Frontal cortex (tissue), 4 donors: ENCODE measurements at places on chromosomes 5 and 9.

DNA sequence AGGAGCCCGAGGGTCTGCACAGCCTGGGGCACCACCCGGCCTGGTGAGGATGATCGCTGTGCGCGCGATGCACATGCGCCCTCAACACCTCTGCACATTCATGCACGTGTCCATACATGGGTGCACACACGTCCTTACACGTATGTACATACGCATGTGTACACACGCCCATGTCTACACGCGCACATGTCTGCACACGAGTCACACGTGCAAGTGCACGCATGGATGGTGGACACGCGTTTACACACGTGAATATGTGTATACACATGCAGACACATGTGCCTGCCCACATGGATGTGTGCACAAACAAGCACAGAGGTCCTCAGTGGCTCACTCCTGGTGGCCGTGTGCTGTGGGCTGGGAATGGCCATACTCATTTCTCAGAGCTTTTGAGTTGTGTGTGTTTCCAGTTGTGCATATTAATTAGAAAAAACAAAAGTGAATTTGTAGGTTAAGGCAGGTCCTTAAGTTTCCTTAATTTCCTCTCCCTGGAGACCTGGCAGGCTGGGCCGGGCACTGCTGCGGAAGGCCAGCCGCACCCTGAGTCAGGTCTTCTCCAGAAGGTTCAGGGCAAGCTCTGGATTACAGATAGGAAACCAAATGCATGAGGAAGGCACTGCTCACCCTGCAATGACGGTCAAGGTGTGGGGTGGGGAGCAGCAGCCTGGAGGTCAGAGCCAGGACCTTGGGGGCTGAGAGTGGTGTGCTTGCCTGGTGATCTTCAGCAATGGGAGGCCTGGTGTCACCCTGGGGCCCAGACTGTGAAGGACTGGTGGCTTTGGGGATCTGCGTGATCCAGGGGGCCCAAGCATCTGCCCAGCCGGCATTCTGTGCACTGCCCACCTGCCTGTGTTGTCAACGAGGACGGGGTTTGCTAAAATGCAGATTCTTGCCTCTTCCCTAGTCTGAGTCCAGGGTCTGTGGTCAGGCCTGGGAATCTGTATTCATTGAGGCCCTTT lies 1.3 kb upstream of the RNU6ATAC start:
- no peak for DNase-seq

GRCh38 chr9:3777137-3777536 lies 251.3 kb upstream of the RFX3 start:
- DNase-seq, result no peak

DNA sequence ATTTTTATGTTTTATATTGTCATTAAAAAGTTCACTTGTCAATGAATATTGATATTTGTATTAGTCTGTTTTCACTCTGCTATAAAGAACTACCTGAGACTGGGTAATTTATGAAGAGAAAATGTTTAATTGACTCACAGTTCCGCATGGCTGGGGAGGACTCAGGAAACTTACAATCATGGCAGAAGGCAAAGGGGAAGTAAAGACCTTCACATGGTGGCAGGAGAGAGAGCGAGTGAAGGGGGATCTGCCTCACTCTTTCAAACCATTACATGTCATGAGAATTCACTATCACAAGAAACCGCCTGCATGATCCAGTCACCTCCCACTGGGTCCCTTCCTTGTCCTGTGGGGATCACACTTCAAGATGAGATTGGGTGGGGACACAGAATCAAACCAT lies 27.4 kb downstream of the SRD5A1 start:
- DNase-seq, result no peak

DNA sequence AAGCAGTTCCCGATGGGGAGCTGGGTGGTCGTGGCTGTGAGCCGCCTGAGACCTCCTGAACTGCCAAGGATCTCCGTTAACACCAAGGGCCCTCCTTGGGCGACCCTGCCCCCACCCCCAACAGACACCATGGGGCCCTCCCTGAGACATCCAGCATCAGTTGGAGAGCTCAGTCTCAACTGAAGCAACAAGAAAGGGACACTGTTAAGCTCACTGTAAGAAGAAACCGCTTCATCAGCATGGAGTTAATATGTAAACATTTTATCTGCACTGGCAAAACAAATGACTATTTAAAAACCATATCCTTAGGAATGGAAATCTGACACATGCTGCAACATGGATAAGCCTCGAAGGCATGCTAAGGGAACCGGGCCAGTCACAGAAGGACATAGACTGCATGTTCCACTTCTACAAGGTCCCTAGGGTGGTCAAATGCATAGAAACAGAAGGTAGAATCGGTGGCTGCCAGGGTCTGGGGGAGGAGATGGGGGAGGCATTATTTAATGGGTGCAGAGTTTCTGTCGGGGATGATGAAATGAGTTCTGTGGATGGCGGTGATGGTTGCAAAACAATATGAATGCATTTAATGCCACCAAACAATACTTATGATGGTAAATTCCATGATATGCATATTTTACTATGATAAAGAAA lies 47.4 kb downstream of the ROR2 start:
- DNase-seq, result no peak

DNA sequence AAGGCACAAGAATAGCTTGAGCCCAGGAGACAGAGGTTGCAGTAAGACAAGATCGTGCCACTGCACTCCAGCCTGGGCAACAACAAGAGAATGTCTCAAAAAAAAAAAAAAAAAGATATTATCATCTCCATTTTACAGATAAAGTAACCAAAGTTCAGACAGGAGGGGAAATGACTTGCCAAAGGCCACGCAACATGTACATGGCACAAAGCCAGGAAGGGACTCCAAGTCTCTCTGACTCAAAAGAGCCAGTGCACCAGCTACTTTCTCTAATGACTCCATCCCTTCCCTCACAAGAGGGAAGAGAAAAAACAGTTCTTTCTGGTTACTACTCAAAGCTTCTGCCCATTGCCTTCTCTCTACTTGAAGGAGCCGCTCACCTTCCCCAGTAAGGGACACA lies 34.1 kb downstream of the SIL1 start:
- DNase-seq, result no peak

- no peak for DNase-seq
Measured at GRCh38 chr5:10315824-10316509, 8.3 kb upstream of the CMBL start.

DNA sequence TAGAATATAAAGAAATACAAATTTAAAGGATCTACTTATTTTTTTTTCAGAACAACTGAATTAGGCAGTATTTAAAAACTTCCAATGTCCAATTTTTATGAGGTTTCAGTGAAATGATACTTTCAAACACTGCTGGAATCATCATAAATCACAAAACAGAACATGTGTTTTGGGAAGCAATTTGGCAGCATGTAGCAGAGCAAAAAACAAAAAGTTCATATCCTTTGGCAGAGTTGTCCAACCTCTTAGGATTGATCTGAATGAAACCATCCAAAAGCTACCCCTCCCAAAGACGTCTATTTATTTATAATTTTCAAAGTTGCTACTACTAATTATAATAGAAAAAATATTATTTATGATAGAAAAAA lies 192.4 kb upstream of the PUM3 start:
- no peak for DNase-seq

GRCh38 chr5:16291894-16292293 lies 112.3 kb upstream of the MARCHF11 start:
- no peak for DNase-seq

DNA sequence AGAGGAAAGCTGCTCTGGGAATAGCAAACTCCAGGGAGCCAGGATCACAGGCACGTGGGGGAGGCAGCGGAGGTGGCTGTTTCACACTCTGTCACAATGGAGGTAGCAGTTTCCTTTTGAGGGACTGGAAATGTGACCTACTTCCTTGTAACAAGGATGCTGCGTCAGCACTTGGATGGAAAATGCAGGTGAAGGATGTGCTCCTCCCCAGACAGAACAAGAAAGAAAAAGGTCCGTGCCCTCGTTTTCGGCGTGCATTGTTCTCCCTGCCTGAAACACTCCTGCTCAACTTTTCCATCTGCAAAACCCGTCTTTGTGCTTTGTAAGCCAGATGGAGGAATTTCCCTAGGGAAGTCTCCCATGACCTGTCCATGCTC lies 55.1 kb upstream of the SH3PXD2B start:
- no peak for DNase-seq

DNA sequence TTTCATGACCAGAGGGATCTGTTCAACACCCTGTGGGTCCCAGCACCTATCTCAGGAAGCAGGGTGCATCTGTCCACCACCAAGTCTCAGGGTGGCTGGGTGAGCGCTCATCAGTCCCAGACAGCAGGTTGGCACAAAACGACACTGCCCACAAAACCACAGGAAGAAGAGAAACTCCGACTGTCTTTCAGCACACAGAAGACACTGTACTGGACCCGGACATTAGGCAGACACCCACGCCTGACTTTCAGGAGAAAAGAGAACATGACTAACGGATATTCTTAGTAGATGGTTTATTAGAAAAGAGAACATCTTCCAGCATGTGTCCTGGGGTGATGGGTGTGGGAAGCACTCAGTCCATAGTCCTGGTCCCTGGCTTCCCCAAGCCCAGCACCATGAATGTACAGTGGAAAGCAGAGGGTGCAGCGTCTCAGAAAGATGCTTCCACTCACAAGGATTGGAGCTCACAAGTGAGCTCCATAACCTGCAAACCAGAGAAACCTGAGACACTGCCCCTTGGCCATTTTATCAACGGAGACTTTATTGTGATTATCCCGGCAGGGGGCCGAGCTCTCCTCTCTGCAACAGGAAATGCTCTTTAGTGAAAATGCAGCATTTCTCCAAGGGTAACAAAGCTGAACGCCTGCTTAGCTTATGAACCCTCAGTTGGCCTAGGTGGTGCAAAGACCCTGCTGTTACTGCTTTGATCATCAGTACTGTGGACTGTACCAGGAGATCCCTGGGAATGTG lies 35.8 kb upstream of the LCP2 start:
- DNase-seq, result no peak

- DNase-seq, result no peak
Measured at GRCh38 chr5:88544136-88544645, 275.5 kb upstream of the TMEM161B start.

- DNase-seq, result no peak
Measured at GRCh38 chr9:21070171-21070571, 7.6 kb downstream of the IFNB1 start.

- no peak for DNase-seq
Measured at GRCh38 chr5:4614088-4614487, 526.0 kb upstream of the ADAMTS16 start.

DNA sequence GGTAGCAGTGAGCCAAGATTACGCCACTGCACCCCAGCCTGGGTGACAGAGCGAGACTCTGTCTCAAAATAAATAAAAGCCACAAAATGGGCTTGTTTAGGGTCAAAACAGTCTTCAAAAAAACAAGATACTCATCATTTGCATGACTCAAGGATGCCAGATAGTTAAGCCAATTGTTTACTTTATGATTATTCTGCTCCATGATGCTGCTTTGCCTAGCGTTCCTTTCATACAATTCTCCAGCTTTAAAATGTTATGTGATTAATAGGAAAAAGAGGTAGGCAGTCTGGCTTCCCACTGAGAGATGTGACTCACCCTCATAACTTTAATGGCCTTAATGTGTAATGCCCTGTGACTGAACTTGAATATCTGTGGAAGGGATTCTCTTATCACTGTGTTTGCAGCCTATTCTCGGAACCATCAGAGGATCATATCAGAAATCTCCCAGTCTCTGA lies 364.6 kb upstream of the TRPC7 start:
- no peak for DNase-seq
